ENCODE measurements at places on chromosomes 2 and 18.

DNA sequence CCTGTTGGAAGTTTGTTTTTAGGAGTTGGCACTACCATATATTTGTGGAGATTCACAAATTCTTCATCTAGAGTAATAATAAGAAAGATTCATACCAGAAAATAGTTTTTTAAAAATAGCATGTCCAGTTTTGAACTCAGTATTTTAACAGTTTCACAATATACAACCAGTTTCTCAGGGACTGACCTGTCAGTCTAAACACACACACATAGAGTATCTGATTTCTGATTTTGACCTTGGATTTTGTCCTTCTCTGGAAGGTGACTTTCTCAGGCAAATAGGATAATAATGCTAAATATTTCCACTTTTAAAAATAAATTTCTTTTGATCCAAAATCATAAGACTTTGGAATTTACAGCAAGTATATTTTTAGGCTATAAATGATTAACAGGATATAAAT lies 32.0 kb downstream of the MFSD6 start:
- DNase-seq, result no peak

- DNase-seq, result no peak
Observed at GRCh38 chr2:207869784-207870778, 100.4 kb upstream of the FZD5 start.

- no peak for DNase-seq
Observed at GRCh38 chr18:3367491-3368091, 82.4 kb upstream of the TGIF1 start.

DNA sequence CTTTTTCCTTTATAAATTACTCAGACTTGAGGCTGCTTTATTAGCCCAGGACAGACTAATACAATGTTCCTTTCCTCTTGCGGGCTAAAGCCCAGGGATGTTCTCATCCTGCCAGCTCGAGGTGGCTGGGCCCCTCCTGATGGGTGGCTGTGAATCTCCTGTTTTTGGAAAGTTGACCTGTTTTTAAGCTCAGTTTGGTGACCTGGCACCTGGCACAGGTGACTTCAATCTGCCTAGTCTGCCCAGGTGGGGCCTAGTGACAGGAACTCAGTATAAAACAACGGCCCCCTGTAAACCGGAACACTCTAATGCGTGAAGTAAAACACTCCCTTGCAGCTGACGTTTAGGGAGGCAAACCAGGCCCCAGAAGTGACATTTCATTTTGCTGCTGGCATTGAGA lies 92.7 kb upstream of the SNTG2 start:
- DNase-seq, result no peak

Measured in stimulated activated CD8-positive, alpha-beta memory T cell treated with anti-CD3 and anti-CD28 coated beads, Interleukin-7, amount 100 ng/mL, for 4 hours (primary cell).